ENCODE measurements at places on chromosomes 12 and 14.
A peak's percentile ranks its signal among the peaks of the same experiment; 100 is the strongest.

DNA sequence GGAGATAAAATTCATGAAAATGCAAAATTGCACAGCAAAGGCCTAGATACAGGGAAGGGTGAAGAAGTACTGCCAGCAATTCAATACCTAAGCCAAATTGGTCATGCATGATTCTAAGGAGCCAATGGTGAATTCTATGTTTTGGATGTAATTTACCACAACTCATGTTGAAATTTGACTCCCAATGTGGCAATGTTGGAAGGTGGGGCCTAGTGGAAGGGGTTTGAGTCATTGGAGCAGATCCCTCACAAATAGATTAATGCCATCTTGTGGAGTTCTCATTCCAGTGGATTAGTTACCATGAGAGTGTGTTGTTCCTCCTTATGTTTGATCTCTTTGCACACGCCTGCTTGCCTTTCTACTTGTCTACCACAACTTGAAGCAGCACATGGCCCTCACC, 194.0 kb upstream of the ALG10 start:
- DNase-seq = no peak

- no peak for DNase-seq
Measured at GRCh38 chr12:288687-289086, 26.1 kb upstream of the SLC6A13 start.

DNA sequence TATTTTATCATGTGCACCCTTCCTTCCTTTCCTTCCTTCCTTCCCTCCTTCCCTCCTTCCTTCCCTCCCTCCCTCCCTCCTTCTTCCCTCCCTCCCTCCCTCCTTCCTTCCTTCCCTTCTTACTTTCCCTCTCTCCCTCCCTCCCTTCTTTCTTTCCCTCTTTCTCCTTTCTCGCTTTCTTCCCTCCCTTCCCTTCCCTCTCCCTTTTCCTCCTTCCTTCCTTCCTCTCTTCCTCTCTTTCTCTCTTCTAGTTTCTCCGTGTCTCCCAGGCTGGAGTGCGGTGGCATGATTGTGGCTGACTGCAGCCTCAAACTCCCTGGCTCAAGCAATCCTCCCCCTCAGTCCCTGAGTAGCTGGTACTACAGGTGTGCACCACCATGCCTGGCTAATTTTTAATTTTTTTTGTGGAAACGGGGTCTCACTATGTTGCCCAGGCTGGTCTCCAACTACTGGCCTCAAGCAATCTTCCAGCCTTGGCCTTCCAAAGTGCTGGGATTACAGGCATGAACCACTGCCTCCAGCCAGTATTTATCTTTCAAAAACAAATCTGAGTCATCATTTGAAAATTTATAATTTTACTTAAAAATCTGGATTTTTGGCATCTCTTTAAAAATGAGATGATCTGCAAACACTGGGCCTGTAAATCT, 7.8 kb downstream of the C1RL start:
- no peak for DNase-seq

- no peak for DNase-seq
Measured at GRCh38 chr14:88005050-88005481, at the start of gene GPR65. TSS of gene GPR65 (plus strand) at chr14:88005135. CDS start at chr14:88010848, 5,713 bp downstream.

- peak; percentile 93 for DNase-seq
Measured at GRCh38 chr12:26101350-26101734, 23.5 kb downstream of the BHLHE41 start.

- no peak for DNase-seq
Measured at GRCh38 chr12:116303929-116304328, 26.4 kb upstream of the MED13L start.

GRCh38 chr12:27034607-27035293, 12.4 kb downstream of the MED21 start:
- no peak for DNase-seq

DNA sequence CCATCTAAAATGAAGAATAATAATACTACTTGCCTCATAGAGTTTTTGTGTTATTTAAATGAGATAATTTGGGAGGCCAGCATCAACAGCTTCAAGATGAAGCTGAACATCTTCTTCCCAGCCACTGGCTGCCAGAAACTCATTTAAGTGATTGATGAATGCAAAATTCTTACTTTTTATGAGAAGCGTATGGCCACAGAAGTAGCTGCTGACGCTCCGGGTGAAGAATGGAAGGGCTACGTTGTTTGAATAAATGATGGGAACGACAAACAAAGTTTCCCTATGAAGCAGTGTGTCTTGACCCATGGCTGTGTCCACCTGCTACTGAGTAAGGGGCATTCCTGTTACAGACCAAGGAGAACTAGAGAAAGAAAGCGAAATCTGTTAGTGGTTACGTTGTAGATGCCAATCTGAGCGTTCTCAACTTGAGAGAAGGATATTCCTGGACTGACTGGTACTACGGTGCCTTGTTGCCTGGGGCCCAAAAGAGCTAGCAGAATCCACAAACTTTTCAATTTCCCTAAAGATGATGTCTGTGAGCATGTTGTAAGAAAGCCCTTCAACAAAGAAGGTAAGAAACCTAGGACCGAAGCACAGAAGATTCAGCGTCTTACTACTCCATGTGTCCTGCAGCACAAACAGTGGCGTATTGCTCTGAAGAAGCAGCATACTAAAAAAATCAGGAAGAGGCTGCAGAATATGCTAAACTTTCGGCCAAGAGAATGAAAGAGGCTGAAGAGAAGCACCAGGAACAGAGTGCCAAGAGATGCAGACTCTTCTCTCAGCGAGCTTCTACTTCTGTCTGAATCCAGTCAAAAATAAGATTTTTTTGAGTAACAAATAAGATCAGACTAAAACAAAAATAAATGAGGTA, 100.0 kb upstream of the LRIG3 start:
- no peak for DNase-seq

GRCh38 chr14:52395728-52396127, 81.6 kb downstream of the PTGER2 start:
- no peak for DNase-seq

DNA sequence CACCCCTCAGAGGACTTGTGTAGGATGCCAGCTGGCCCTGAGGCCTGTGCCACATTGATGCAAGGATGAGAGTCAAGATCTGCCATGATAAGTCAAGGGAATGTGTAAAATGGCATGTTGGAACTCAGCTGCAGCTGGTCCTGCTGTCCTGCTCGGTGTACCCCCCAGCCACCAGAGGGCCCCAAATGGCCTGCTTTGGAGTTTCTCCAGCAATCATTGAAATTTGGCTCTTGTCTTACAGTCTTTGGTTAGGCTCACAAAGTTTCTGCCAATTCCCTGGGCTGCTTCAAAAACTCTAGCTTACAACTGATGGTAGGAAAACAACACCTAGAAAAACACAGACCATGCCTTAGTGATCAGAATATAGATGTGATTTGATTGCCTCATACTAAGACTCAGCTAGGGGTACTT, 76.8 kb downstream of the HSD17B6 start:
- no peak for DNase-seq

- DNase-seq = no peak
Measured at GRCh38 chr14:34851395-34851794, 23.8 kb downstream of the BAZ1A start.

DNA sequence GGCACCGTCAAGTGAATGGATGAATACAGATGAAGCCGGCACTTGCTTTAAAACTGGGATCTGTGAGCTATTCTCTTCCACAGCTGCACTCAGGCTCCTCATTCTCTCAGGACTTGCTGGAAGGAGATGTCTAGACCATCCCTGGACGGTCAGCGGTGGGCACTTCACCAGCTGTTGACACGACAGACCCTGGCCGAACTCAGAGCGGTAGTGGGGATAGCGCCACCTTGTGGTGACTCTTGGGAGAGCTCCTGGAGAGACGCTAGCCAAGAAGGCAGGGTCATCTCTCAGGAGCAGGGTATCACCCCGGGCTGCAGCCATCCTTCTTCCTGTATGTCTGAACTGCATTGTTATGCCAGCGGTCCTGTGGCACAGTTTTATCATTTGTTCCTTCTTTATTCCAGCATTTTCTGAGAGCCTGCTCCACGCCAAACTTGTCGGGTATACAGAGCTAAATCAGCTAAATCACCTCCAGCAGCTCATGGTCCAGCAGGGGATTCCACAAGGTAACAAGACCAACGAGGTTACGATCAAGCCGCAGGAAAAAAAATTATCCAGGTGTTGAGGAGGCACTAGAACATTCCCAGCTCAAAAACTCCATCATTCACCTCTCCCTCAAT, 10.0 kb downstream of the WNT1 start:
- DNase-seq = no peak

DNA sequence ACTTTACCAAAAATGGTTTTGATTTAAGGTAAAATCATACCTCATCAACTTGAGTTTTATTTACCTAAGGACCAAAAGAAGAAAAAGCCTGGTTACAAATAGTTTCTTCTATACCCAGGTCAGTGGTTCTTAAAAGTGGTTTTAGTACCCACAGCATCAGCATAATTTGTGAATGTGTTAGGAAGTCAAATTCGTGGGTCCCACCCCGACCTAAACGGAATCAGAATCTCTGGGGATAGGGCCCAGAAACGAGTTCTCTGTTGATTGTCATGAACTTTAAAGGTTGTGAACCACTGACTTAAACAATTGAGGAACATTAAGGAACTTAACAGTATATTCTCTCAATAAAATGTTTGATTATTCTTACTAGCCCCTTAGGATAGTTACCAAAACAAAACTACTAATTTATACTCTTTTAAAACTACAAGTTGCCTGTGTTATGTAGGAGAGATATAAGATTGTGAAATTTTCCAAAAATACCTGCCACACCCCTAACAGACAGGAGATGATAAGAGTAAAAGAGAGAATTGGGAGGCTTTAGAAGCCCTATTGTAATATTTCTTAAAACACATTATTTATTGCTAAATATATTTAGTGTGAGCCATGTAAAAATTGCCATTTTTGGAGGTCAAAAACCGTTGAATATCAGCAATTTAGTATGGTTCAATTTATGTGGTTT, 669 bp upstream of the SLC25A21 start:
- DNase-seq = no peak

DNA sequence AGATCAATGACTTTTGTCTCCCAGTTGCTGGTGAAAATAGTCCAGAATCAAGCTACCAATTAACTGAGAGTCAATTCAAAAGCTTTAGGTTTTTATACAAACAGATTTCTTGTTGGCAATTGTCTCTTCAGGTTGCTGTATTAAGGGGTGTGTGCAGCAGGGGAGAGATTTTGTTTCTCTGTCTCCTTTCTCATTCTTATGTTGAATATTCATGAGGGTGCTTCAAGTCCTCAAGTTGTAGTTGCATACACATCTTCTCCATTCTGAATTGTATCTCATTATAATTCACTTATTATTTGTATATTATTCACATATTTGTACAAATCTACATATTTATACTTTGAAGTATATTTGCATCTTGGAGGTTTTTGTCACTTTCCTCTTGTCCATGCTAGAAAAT, 126.7 kb upstream of the PTPRQ start:
- no peak for DNase-seq

GRCh38 chr12:14416658-14417057, 51.2 kb downstream of the ATF7IP start:
- DNase-seq = peak; percentile 23

GRCh38 chr12:115964626-115965025, 312.9 kb downstream of the MED13L start:
- DNase-seq = no peak

- DNase-seq = peak; percentile 7
Measured at GRCh38 chr12:108884116-108885012, 4.5 kb downstream of the DAO start.

DNA sequence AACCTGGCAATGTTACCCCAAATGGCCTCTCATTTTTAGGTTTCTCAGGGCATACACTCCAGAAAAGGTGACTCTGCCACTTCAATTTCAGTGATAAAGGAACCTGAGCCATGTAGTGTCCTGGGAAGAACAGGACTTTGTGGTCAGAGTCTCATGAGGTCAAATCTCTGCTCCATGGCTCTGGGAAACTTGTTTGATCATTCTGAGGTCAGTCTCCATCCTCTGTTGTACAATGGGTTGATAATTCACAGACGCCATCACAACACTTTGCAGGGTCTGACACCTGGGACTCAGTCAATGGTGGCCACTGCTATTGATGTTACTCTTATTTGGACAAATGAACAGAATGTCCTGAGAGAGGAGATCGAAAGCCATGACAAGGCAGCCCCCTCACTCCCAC, 31.1 kb upstream of the SMOC1 start:
- no peak for DNase-seq

DNA sequence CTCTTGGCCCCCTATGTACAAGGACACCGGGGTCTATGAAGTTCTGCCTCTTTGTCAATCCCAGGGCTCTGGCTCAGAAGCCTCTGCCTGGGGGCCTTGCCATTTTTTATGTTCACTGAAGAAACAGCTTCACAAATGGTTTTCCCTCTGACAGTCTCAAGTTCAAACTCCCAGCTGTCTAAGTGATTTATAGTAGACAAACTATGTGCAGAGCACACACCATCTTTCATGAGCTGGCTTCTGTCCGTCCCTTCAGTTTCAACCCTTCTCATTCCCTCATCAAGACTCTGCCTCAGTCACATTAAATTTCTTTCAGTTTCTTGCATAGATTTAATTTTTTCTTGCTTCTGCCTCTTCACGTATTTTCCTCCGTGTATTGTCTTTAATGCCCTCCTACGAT, 2.7 kb upstream of the DCD start:
- DNase-seq = no peak

DNA sequence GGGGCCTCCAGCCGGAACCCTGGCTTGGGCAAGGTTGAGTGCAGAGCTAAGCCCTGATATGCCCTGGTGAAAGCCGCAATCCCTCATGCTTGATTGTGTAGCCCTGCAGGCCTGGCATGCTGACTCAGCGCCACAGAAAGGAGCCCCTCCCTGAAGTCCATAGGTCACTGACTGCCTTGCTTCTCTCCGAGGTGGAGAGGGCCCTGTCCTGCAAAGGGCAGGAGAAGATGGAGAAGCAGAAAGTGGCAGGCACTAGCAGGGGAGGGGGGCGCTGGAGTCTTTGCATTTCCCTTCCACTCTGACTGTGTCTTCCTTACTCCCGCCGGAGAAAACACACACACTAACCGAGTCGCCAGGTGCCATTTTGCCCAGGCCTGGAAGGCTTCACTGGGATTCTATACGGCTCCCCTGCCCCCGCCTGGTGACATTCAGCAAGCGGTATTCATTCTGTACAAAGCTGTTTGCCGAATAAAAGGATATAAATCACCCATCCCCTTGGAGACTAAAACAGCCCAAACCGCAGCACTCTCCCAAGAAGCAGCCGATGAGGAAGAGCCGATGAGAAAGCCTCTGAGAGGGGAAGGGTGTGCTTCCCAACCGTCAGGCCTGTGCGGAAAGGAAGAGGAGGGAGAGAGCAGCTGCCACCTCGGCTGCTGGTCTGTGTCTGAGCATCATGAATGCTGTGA, 69.8 kb downstream of the SLC6A12 start:
- peak; percentile 47 for DNase-seq

DNA sequence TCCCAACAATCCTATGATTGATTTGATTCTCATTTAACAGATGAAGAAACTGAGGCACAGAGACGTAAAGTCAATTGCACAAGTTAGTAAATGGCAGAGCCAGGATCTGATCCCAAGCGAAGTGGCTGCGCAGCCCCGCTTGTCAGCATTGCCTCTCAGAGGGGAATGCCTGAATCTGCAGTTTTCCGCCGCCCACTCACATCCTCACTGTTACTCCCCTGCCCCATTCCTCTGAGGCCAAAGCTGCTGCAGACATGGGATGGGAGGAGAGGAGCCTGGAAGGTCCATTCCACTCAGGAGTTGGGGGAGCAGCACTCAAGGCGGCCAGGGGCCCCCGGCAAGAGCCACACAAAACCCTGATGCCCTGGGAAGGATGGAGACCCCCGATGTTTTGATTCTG, 1.0 kb downstream of the NRIP2 start:
- no peak for DNase-seq

GRCh38 chr12:124632519-124632984, 65.1 kb upstream of the NCOR2 start:
- no peak for DNase-seq

GRCh38 chr14:65769151-65769550, 356.6 kb downstream of the FUT8 start:
- no peak for DNase-seq

- no peak for DNase-seq
Measured at GRCh38 chr14:70934502-70935134, 27.4 kb downstream of the PCNX1 start.

- DNase-seq = no peak
Measured at GRCh38 chr14:79971330-79971729, 240.0 kb downstream of the DIO2 start.

All from NCI-H510A treated with DMSO at 0.1 percent for 48 hours (cell line).